Hindlimb muscle (tissue), 1 donor: ENCODE measurements at places on chromosomes 5 and 9.

DNA sequence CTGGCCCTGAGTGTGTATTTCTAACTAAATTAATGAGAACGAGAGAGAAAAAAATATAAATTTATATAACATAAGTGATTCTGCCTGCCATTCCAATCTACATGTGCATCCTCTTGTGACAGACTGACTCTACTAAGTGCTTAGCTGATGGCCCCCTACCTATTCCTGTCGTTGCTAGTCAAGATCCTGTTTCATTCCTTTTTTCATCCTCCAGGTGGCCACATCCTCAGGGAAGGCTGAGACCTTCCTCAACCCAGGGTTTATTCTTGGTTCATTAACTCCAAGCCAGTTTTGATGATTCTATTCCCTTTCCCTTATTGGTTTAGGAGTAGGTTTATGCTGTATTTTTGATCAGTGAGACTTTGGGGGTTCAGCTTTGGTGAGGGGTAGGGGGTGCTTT lies 201.3 kb downstream of the C9orf152 start:
- DNase-seq = no peak

DNA sequence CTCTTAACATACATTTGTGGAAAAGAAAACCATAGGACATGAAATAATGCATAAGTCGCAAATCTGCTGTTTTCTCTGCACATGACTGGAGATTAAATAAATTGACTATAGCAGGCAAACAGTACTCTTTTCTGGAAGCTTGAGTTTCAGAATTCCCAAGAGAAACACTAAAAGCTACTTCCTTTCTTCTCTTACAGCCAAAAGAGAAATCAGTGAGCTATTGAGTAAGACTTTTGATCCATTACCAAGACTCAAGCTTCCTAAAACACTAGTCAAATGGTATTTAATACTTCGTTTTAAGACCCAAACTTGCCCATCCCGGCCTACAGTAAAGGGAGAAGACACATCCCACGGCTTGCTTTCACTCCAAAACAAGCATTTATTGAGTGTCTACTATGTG lies 335.8 kb upstream of the PUM3 start:
- DNase-seq = no peak

DNA sequence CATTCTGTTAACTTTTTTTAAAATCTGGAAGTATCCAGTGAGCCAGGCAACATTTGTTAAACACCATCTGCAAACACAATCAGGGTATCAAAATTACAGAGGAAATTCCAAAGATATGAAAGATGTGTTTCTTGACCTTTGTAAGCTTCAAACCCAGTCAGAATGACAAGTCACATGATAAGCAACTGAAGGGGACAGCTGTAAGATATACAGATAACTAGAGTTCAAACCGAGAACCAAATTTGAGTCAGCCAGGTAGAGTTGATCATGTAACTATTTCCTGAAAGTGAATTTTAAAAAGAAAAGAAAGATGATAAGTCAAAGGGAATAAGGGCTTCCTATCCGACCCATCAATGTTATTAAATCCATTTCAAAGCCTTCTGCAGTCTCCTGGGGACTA lies 196.2 kb downstream of the DEPDC1B start:
- DNase-seq = no peak

- DNase-seq = no peak
Measured at GRCh38 chr9:19281801-19282200, 51.3 kb downstream of the DENND4C start.

DNA sequence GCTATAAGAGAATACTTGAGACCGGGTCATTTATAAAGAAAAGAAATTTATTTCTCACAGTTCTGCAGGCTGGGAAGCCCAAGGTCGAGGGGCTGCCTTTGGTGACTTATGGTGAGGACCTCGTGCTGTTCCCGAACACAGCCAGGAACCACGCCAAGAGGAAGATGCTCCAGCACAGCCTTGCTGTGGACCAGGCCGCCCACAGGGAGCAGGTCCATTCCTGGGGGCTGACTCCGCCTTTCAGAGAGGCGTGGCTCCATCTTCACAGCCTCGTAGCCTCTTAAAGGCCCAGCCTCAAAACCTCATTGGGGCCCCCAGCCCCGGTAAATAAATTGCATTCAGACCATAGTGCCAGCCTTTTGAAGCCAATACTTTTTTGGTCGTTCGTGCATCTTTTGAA lies 93.5 kb upstream of the CACNA1B start:
- DNase-seq = no peak

DNA sequence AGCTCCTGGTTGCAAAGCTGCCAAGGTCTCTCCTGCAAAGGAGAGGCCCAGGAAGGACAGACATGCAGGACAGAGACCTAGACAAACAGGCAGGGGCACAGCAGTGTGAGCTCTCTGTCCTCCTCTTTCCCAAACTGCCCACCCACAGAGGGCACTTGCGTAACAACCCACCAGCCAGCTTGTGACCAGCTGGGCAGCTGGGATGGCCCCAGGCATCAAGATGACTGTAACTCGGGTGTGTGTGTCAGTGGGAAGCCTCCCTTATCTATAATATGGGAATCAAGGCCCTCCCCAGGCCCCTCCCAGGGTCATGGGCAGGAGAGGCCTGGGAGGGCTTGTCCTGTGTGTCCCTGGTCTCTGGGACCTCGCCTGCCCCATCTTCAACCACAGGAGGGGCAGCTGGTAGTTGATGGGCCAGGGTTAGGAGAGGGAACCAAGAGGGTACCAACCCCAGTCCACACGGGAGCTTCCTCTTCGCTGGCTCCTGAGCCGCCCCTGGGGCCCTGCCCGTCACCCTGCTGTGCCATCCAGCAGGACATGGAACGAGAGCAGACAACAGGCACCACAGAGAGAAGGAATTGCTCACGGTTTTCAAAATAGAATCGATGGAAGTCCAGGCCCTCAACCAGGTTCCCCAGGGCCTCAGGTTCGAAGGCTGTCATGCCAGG lies 37.9 kb downstream of the SLC6A7 start:
- DNase-seq = no peak
